Activated T-helper 9 cell treated with anti-CD3 and anti-CD28 coated beads, Interleukin-2, amount 50 U/mL, for 16 hours (primary cell): ENCODE measurements at places on chromosomes 7 and 10.

- no peak for DNase-seq
These were observed 315.5 kb downstream of the PTPRN2 start for GRCh38 chr7:158272091-158272490.

DNA sequence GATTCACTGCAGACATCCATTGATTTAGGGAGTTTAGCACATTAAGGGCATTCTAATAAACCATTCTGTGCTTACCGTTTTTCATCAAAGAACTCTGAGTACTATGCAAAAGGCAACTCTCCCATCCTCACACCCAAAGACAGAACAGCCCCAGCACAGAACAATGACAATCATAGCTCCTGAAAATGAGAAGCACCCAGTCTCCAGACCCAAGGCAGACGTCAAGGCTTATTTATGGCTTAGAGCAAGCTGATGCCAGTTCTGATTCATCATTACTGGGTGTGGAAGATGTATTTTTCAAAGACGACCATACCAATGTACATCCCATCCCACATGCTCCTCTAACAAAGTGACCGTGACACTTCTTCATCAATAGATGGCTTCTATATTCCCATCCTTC lies 67.6 kb downstream of the OSBPL3 start:
- DNase-seq: no peak

DNA sequence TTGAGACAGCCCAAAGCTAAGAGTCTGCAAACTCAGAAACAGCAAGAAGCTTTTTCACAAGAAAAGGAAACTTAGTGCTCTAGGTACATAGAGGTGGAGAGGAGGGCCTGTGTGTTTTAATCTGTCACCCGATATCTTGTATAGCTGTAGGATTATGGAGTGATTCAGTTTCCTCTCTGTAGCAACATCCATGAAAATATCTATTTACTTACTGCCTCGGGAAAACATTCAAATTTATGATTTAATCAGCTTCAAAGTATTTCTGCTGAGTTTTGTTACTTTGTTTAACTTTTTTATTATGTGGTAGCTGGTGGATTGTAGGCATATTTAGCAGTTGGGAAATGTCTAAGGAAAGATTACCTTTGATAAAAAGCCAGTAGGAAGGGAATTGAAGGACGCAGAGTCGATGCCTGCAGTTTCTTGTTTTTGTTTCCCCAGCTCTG lies 292.0 kb downstream of the CCDC3 start:
- no peak for DNase-seq

DNA sequence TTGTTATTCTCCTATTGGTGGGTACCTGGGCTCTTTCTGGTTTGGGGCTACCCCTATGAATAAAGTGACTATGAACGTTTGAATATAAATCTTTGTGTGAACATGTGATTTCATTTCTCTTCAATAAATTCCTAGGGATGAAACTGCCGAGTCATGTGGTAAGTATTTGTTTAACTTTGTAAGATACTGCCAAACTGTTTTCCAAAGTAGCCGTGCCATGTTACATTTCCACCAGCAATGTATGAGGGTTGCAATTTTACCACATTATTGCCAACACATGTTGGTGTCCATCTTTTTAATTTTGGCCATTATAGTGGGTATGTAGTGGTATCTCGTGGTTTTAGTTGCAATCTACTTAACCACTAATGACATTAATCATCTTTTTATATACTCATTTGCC lies 94.7 kb downstream of the ZNRF2 start:
- no peak for DNase-seq

DNA sequence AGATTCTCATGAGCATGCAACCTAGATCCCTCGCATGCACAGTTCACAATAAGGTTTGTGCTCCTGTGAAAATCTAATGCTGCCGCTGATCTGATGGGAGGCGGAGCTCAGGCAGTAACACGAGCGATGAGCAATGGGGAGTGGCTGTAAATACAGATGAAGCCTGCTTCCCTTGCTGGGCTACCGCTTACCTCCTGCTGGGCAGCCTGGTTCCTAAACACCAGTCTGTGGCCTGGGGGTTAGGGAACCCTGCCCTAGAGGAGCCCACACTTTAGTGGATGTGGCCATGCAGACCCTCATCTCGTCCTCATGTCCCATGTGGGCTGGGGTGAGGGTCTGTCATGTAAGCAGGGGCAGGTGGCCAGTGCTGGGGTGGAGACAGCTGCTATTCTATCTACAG lies 417.6 kb downstream of the GLRX3 start:
- DNase-seq: no peak

GRCh38 chr10:35555962-35556930 lies 48.9 kb upstream of the GJD4 start:
- no peak for DNase-seq

- DNase-seq: no peak
These were observed 125.9 kb downstream of the JAZF1 start for GRCh38 chr7:28054531-28055160.
